ENCODE measurements at places on chromosomes 5 and 9. TPM values are rescaled to one million over a fixed set of nuclear protein-coding genes. Genes with fewer than 3 reads are reported as not detected.

Gene CDH9
- not detected for total RNA-seq

Gene SV2C
- 0.04 TPM for total RNA-seq

Gene PCDHB13
- 2.0 TPM for total RNA-seq

Gene LECT2
- total RNA-seq: not detected

Gene SRD5A1
- 34.9 TPM for total RNA-seq

Gene MLANA
- total RNA-seq: not detected

Gene CBY3
- not detected for total RNA-seq

Gene GNAQ
- 20.6 TPM for total RNA-seq

Gene KIF4B
- 0.02 TPM for total RNA-seq

Gene PALM2AKAP2
- total RNA-seq: 2.1 TPM

Gene PCDHB9
- total RNA-seq: 11.9 TPM

Gene ASPN
- total RNA-seq: not detected

Gene IL13
- not detected for total RNA-seq

Gene NSG2
- total RNA-seq: not detected

Gene COL15A1
- 1.6 TPM for total RNA-seq
